Activated naive CD8-positive, alpha-beta T cell treated with anti-CD3 and anti-CD28 coated beads for 36 hours (primary cell): ENCODE measurements at places on chromosomes 5 and 9. TPM values are rescaled to one million over a fixed set of nuclear protein-coding genes. Genes with fewer than 3 reads are reported as not detected.

- no peaks in the 10 kb centered on the region for H3K36me3 ChIP-seq
- H3K27ac ChIP-seq, result no peak within 1 kb of the TSS
- DNase-seq, result no peak
- no peak within 1 kb of the TSS for H3K4me3 ChIP-seq
- H3K27me3 ChIP-seq, result peaks cover 17% of the 10 kb centered on the region
These were observed at the start of gene ZDHHC11 for GRCh38 chr5:850511-851006. Gene ZDHHC11 (minus strand): TSS chr5:850986. CDS start chr5:850602, 384 bp downstream.

- peaks cover 20% of the 10 kb centered on the region for H3K36me3 ChIP-seq
- no peak for DNase-seq
- H3K27ac ChIP-seq, result peak overlapping the region; percentile 98
- H3K4me1 ChIP-seq, result peaks cover 19% of the 10 kb centered on the region
These were observed 539 bp downstream of the ARRDC3 start for GRCh38 chr5:91382530-91383026.

GRCh38 chr9:128895556-128895955 is 13.6 kb downstream of the LRRC8A start:
- no peak for DNase-seq
- peaks cover 49% of the 10 kb centered on the region for H3K4me1 ChIP-seq
- no peaks in the 10 kb centered on the region for H3K27me3 ChIP-seq
- H3K4me3 ChIP-seq, result no peak overlapping the region

DNA sequence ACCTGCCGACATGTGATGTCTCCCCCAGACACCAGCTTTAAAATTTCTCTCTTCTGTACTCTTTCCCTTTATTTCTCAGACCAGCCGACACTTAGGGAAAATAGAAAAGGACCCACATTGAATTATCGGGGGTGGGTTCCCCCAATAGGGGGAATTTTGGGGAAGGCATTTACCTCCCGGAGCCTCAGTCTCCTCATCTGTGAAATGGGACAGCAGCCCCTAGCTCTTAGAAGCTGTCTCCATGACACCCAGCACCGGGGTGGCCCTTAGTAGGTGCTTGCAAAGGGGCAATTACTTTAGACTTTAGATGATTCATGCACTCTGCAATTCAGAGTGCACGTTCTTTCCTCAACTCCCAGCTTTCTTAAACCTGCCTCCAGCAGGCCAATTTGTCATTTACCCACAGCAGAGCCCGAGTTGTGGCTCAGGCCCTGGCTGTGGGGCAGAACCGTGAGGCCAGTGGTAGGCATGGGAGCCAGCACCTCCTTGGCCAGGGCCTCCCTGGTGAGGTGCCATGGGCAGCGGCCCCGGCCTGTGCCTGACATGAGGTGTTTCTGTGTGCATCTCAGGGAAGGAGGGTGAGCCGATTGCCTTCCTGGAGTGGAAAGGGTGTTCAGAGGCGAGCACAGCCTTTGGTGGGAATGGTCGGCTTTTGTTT is 51.7 kb downstream of the SH3PXD2B start:
- no peaks in the 10 kb centered on the region for H3K36me3 ChIP-seq
- no peak overlapping the region for H3K27ac ChIP-seq
- DNase-seq, result no peak
- H3K4me1 ChIP-seq, result no peaks in the 10 kb centered on the region
- no peak overlapping the region for H3K4me3 ChIP-seq
- H3K27me3 ChIP-seq, result peaks cover 7% of the 10 kb centered on the region

DNA sequence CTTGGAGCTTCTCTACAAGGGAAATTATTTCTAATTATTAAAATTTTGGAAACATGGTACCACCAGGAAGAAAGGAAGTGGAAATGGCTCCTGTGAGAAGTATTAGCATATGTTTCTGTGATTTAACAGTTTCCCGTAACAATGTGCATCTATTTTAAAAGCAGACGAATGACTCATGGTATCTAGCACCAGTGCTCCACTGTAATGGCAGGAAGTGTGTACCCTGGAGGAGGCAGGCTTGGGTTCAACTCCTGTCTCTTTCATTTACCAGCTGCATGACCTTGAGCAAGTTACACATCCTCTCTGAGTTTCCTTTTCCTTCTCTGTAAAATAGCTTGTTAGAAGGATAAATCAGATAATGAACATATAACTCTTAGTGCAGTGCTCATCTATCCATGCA is 41.0 kb upstream of the ANGPTL2 start:
- peaks cover 9% of the 10 kb centered on the region for H3K4me1 ChIP-seq
- peaks cover 2% of the 10 kb centered on the region for H3K36me3 ChIP-seq
- no peak overlapping the region for H3K27ac ChIP-seq
- DNase-seq, result no peak
- no peak overlapping the region for H3K4me3 ChIP-seq
- no peaks in the 10 kb centered on the region for H3K27me3 ChIP-seq

- no peak for DNase-seq
- peaks cover 8% of the 10 kb centered on the region for H3K4me1 ChIP-seq
- H3K4me3 ChIP-seq, result no peak overlapping the region
- peaks cover 8% of the 10 kb centered on the region for H3K36me3 ChIP-seq
- peak overlapping the region; percentile 48 for H3K27ac ChIP-seq
- no peaks in the 10 kb centered on the region for H3K27me3 ChIP-seq
These were observed 260.7 kb downstream of the CRB2 start for GRCh38 chr9:123616707-123617106.

DNA sequence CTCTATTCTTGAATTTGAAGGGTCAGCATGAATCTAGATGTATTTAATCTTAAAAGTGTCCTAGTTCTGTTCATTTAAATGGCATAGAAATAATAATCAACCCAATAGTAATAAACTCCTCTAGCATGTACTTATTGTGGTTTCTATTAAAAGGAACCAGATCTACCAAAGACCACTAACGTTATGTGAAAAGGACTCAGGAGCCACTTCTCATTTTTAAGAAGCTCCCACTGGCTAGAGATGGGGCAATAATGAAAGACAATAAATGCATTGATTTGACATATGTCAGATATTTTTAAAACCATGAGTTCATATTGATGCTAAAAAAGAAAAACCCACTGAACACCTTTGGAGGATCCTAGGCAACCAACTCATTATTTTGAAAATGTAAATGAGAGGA is 191.9 kb downstream of the ATP10B start:
- H3K27ac ChIP-seq, result no peak overlapping the region
- H3K4me3 ChIP-seq, result no peak overlapping the region
- peaks cover 20% of the 10 kb centered on the region for H3K27me3 ChIP-seq
- no peak for DNase-seq
- H3K4me1 ChIP-seq, result no peaks in the 10 kb centered on the region
- no peaks in the 10 kb centered on the region for H3K36me3 ChIP-seq

GRCh38 chr5:21701317-21701716 is 1151.8 kb downstream of the CDH12 start:
- H3K4me1 ChIP-seq, result no peaks in the 10 kb centered on the region
- no peak overlapping the region for H3K27ac ChIP-seq
- H3K27me3 ChIP-seq, result no peaks in the 10 kb centered on the region
- H3K4me3 ChIP-seq, result no peak overlapping the region
- DNase-seq, result no peak

DNA sequence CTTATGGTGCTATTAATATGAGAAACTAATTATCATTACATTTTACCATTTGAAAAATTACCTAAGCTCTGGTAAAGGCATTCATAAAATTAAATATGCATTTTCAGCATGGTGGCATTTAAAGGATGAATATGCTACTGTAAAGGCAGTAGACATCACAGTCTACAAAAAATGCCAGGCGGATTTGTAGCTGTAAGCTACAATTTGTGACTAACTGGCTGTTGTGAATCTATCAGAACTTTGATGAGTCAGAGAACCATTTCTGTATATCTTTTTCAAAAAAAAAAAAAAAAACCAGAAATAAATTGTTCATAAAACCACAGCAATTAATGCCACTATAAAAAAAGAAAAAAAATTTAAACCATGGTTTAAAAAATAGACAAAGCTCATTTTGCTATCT is 186.3 kb downstream of the NFIB start:
- no peaks in the 10 kb centered on the region for H3K27me3 ChIP-seq
- H3K4me3 ChIP-seq, result no peak overlapping the region

DNA sequence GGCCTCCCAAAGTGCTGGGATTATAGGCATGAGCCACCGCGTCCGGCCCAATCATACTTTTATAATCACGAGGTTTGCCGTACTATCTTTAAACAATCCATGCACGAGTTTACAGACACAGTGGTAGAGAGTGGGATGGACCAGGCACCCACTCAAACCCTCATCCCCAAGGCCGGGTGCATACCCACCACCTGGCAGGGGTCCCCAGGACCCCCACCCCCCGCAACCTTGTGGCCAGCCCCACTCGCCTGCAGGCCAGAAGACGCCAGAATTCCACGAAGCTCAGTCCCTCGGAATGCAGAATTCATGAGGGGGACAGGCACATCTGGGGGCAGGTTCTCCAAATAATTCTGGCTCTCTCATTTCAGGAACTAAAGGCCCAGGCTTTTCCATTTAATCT is 17.1 kb downstream of the NACC2 start:
- no peak overlapping the region for H3K27ac ChIP-seq
- H3K4me1 ChIP-seq, result peaks cover 16% of the 10 kb centered on the region
- H3K27me3 ChIP-seq, result no peaks in the 10 kb centered on the region
- H3K36me3 ChIP-seq, result no peaks in the 10 kb centered on the region
- no peak for DNase-seq

- no peaks in the 10 kb centered on the region for H3K27me3 ChIP-seq
- no peak overlapping the region for H3K4me3 ChIP-seq
- H3K36me3 ChIP-seq, result no peaks in the 10 kb centered on the region
- no peak for DNase-seq
- H3K27ac ChIP-seq, result no peak overlapping the region
These were observed 194.3 kb upstream of the PIK3R1 start for GRCh38 chr5:68021227-68021626.

- no peaks in the 10 kb centered on the region for H3K36me3 ChIP-seq
- H3K27me3 ChIP-seq, result no peaks in the 10 kb centered on the region
- H3K4me3 ChIP-seq, result no peak overlapping the region
- no peak for DNase-seq
These were observed 63.3 kb upstream of the SLC25A51 start for GRCh38 chr9:37967014-37967760.

- H3K4me1 ChIP-seq, result no peaks in the 10 kb centered on the region
- peaks cover 9% of the 10 kb centered on the region for H3K27me3 ChIP-seq
- no peak for DNase-seq
- H3K27ac ChIP-seq, result no peak overlapping the region
These were observed 13.6 kb upstream of the GPX3 start for GRCh38 chr5:151006704-151007334.

GRCh38 chr9:106441283-106441682 is 421.7 kb upstream of the ZNF462 start:
- H3K27ac ChIP-seq, result no peak overlapping the region
- H3K27me3 ChIP-seq, result no peaks in the 10 kb centered on the region
- no peaks in the 10 kb centered on the region for H3K36me3 ChIP-seq
- H3K4me3 ChIP-seq, result no peak overlapping the region

DNA sequence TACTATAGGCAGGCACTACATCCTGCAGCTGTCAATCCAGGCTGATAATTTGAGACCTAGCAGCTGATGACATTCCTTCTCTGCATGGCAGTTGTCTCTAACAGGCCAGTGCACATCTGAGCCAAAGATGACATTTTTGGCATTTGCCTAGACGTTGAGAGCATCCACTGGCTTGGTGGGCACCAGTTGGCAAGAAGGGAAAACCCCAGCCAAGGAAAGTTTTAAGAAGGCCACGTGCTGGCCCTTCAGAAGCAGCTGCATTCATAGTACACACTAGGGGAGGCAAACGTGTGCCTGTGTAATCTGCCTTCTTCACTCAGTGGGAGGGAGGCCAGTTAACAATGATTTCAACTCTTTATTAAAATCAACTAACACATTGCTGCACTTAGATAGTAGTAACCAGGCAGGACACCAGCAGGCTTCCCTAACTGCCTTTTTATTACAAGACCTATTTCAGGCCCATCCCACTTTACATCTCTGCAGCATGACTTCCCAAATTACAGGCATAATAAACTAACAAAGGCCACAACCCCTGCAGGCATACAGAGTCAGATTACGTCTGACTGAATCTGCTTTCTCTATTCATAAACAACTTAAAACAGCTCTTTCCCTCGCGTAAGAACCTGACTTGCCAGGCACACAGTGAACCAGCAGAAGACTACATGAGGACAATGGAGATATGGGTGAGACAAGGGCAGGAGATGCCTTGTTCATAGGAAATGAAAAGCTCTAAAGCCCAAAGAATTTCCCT is 576.3 kb downstream of the PDE4D start:
- no peak overlapping the region for H3K27ac ChIP-seq
- DNase-seq, result no peak
- H3K36me3 ChIP-seq, result no peaks in the 10 kb centered on the region
- H3K4me1 ChIP-seq, result no peaks in the 10 kb centered on the region
- peaks cover 2% of the 10 kb centered on the region for H3K27me3 ChIP-seq

GRCh38 chr5:31863991-31864411 is 225.1 kb downstream of the PDZD2 start:
- no peak overlapping the region for H3K4me3 ChIP-seq
- H3K4me1 ChIP-seq, result peaks cover 41% of the 10 kb centered on the region
- DNase-seq, result no peak
- peaks cover 8% of the 10 kb centered on the region for H3K36me3 ChIP-seq
- H3K27ac ChIP-seq, result no peak overlapping the region

GRCh38 chr5:2505217-2505616 is 246.3 kb downstream of the IRX2 start:
- no peaks in the 10 kb centered on the region for H3K4me1 ChIP-seq
- no peak for DNase-seq
- H3K36me3 ChIP-seq, result no peaks in the 10 kb centered on the region
- no peaks in the 10 kb centered on the region for H3K27me3 ChIP-seq

GRCh38 chr5:96315431-96315830 is 117.6 kb downstream of the PCSK1 start:
- peaks cover 22% of the 10 kb centered on the region for H3K27me3 ChIP-seq
- H3K4me3 ChIP-seq, result no peak overlapping the region
- DNase-seq, result no peak
- no peaks in the 10 kb centered on the region for H3K4me1 ChIP-seq
- peaks cover 2% of the 10 kb centered on the region for H3K36me3 ChIP-seq
- no peak overlapping the region for H3K27ac ChIP-seq

DNA sequence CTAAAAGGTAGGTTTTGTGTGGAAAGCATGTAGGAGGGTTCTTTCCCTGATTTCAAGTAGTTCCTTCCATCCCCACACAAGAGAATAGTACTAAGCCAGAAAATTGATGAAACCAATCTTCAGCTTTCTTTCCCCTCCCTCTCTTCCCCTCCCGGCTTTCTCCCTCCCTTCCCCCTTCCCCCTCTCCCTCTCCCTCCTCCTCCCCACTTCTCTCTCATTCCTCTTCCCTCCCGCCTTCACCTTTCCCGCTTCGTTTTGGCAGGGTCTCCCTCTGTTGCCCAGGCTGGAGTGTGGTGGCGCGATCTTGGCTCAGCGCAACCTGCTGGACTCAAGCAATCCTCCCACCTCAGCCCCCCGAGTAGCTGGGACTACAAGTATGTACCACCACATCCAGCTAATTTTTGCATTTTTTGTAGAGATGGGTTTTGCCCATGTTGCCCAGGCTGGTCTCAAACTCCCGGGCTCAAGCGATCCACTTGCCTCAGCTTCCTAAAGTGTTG is 85.8 kb downstream of the ZCCHC7 start:
- H3K27me3 ChIP-seq, result no peaks in the 10 kb centered on the region
- H3K36me3 ChIP-seq, result peaks cover 72% of the 10 kb centered on the region
- no peak overlapping the region for H3K4me3 ChIP-seq
- no peak overlapping the region for H3K27ac ChIP-seq

- no peak for DNase-seq
- H3K36me3 ChIP-seq, result no peaks in the 10 kb centered on the region
- no peak overlapping the region for H3K4me3 ChIP-seq
- no peaks in the 10 kb centered on the region for H3K4me1 ChIP-seq
- peaks cover 6% of the 10 kb centered on the region for H3K27me3 ChIP-seq
These were observed 136.5 kb upstream of the STK32A start for GRCh38 chr5:147098233-147098790.

The CCL19 gene
- total RNA-seq, result not detected

The PCDHGA6 gene
- total RNA-seq, result 0.08 TPM

The PCDHA11 gene
- not detected for total RNA-seq

The STPG3 gene
- not detected for total RNA-seq

The BTNL3 gene
- total RNA-seq, result not detected

The IGIP gene
- 1.3 TPM for total RNA-seq

The RAD23B gene
- 142 TPM for total RNA-seq

The SOHLH1 gene
- total RNA-seq, result not detected

The SVEP1 gene
- not detected for total RNA-seq

The SLC25A46 gene
- 55.9 TPM for total RNA-seq

The PPP2R2B gene
- 0.30 TPM for total RNA-seq
